ENCODE measurements at places on chromosomes 6 and 20.
A peak's percentile ranks its signal among the peaks of the same experiment; 100 is the strongest.

DNA sequence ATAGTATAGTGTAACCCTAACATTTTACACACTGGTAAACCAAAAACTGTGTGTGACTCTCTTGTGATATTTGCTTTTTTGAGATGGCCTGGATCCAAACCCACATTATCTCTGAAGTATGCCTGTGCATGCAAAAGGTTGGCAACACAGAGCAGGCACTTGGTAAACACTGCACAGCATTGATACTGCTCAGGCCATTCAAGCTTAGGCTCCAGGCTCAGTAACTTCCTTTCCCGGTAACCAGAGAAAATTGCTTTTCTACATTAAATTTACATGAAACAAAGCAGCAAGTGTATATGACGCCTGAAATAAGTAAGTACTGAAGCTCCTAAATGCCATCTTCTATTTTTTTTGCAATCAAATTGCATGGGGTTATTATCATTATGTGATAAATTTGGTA, 205.7 kb downstream of the EPM2A start:
- DNase-seq, result no peak

GRCh38 chr20:40443753-40444152, 245.3 kb downstream of the MAFB start:
- no peak for DNase-seq

GRCh38 chr6:154488802-154489437, 21.6 kb downstream of the CNKSR3 start:
- DNase-seq, result no peak

- DNase-seq, result no peak
These were observed 41.1 kb downstream of the VEGFA start for GRCh38 chr6:43810965-43811732.

GRCh38 chr6:70531133-70531532, 35.6 kb upstream of the SDHAF4 start:
- no peak for DNase-seq

- DNase-seq, result no peak
These were observed 38.4 kb upstream of the ARHGAP18 start for GRCh38 chr6:129748212-129748900.

DNA sequence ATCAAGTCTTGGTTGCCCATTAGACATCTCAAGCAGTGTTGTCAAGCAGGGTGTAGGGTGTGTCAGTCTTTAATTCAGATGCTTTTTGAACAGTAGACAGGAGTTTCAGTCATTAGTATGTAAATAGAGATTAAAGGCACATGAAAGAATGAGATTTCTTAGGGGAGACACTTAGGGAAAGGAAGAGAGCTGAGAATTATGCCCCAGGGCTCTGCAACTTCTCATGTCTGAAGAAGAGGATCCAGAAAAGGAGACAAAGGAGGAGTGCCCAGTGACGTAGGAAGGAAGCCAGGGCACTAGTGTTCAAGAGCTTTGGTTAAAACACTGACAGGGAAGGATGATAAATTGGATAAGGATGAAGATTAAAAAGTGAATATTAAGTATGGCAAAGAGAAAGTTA, 569.7 kb downstream of the NKAIN2 start:
- DNase-seq, result no peak

DNA sequence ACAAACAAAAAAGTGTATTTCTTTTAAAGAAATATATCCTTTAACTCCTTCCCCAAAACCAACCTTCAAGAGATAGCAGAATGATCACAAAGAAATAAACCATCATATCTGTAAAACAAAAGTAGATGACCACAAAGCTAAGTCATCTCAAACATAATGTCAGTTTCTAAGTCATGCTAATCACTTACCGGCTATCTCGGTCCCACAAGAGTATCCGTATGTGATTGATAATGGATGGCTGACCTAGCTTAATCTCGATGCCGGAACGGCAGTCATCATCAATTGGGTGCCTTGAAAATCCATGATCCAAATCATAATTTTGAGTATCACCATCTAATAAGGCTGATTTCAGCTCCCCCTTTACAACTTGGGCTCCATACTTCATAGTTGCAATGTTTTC, 59.7 kb downstream of the BTBD9 start:
- DNase-seq, result no peak

DNA sequence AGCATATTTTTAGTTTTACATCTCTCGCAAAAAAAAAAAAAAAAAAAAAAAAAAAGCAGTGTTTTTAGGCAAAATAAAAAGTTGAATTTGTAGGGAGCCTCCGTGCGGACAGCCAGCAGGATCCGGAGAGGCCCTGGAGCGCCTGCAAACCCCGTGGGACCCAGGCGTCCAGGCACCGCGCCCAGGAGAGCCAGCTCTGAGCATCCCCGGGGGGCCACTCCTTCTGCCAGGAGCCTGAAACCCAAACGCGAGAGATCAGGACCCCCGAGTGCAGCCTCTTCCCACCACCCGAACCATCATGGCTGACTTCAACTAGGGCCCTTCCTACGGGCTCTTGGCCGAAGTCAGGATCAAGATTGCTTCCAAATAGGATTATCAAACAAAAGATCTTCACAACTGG, 54.1 kb upstream of the LY86 start:
- no peak for DNase-seq

GRCh38 chr6:123769431-123769830, 34.2 kb upstream of the NKAIN2 start:
- no peak for DNase-seq

- DNase-seq, result no peak
These were observed 20.6 kb upstream of the SLC9A8 start for GRCh38 chr20:49792006-49792405.

- DNase-seq, result no peak
These were observed 9.4 kb upstream of the ZBTB46 start for GRCh38 chr20:63840405-63840828.

DNA sequence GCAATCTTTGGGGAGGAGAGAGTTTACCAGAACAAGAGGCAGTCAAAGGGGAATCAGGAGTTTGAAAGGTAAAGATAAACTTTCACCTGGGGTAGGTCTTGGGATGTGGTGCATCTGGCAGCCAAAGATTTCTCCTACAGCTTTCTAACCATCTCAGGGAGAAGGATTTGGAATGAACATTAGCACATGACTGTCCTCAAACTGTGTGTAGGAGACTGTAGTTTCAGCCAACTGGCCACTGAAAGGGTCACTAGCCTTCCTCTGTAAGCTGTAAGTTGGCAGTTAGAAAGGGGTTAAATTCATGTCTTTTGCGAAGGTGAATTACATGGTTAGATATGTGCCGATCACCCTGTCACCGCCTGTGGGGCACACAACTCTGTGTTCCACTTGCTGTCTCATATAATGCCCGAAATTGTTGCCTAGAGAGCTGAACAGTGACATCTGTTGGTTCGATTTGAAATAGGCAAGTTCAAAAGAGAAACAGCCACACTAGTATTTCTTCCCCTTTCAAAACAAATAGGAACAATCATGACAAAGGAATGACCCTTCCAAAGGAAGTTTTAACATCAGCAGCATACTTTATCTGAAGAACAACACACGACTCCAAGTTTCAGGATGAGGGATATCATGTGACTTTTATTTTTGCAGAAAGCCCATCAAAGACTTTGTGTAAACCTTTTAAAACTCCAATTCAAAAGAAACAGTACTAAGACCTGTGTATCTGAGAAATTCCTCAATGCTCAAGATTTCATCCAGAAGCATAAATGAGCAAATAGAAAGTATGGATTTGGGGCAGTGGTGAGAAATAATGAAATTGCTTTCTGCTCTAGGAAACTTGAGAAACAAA, 1.1 kb upstream of the OPN5 start:
- DNase-seq, result no peak

DNA sequence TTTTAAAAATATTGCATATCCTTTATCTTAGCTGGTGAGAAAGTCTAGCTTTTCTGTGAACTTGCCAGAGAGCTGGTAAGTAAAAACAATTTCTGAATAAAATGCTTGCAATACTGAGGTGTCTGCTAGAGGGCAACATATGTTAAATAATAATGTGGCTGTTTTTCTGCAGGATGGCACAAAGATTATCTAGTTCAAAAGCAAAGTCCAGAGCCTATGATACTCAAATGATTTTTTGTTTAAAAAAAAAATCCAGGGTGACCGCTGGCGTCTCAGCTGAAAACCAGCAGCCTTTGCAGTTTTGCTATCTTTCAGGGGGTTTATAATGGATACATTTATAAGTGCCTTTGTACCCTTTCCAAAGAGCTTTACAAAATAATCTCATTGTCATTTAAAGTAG, 194.9 kb downstream of the PHACTR1 start:
- DNase-seq, result peak; percentile 15

DNA sequence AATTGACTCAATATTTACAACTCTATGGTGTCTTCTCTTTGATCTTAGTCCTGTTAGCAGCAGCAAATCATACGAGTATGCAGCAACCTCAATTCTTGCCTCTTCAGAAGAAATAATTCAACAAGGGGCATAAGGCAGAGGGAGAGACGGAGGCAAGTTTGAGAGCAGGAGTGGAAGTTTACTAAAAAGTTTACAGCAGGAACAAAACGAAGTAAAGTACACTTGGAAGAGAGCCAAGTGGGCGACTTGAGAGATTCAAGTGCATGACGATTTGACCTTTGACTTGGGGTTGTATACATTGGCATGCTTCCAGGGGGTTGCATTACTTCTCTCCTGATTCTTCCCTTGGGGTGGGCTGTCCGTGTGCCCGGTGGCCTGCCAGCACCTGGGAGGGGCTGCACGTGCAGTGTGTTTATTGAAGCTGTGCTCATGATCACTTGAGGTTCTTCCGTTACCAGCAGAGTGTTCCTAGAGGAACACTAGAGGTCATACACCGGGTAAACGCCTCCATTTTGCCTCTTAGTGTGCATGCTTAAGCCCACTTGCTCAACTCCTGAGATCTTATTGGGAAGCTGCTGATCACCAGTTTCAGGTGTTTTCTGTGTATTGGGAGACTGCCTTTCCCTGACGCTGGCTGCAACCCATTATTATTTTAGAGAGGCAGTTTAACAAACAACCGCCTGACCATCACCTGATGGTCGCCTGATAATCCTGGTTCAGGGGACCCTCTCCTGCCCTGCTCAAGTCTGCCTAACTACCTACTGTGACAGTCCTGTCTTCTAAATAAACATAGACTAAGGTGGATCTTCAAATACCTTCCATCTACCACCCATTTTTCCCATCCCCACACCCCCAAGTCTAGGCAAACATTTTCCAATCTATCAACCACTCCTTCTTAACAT, 172.4 kb upstream of the MYLIP start:
- no peak for DNase-seq

DNA sequence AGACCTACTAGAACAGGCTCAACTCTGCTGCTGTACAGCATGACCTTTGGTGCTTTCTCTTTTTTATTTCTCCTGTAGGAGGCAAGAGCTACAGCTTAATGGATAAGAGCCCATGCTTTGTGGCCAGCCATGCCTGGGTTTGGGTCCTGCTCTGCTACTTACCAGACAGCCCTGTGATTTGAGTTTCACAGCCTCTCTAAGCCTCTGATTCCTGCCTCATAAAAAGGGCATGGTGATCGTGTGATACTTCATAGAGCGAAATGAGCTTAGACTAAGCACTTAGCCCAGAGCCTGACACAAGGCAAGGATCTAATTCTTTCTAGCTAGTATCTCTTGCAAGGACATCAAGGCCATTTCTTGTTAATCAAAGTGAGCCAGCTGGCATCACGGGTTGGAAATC, 19.3 kb upstream of the PDE7B start:
- no peak for DNase-seq

- no peak for DNase-seq
These were observed 44.0 kb upstream of the DDR1 start for GRCh38 chr6:30840084-30840934.

DNA sequence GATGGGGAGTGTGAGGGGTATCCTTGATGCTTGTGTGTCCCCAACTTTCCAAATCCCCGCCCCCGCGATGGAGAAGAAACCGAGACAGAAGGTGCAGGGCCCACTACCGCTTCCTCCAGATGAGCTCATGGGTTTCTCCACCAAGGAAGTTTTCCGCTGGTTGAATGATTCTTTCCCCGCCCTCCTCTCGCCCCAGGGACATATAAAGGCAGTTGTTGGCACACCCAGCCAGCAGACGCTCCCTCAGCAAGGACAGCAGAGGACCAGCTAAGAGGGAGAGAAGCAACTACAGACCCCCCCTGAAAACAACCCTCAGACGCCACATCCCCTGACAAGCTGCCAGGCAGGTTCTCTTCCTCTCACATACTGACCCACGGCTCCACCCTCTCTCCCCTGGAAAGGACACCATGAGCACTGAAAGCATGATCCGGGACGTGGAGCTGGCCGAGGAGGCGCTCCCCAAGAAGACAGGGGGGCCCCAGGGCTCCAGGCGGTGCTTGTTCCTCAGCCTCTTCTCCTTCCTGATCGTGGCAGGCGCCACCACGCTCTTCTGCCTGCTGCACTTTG, at the start of gene TNF:
Gene TNF, plus strand, starts transcription at position 231 of the 567 bp plus-strand sequence. Its CDS starts 177 bp downstream, at position 408.
- DNase-seq, result no peak

- DNase-seq, result no peak
These were observed 10.1 kb upstream of the CALHM6 start for GRCh38 chr6:116450769-116451740.

GRCh38 chr20:38321959-38322598, 18.1 kb downstream of the BPI start:
- no peak for DNase-seq

DNA sequence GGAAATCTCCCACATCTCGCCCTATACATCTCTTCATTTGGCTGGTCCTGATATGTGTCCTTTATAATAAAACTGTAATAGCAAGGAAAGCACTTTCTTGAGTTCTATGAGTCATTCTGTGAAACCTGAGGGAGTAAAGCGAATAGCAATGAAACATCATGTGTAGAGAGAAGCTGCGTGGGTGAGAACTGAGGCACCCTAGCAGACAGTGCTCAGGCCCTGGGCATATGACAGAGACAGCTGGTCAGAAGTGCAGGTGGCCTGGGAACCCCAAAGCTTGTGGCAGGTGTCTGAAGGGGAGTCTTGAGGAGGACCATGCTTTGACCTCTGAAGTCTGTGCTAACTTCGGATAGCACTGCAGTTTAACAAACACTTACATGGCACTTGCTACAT, 1.3 kb upstream of the BLOC1S5 start:
- DNase-seq, result no peak

GRCh38 chr20:21393166-21393565, 4.2 kb downstream of the NKX2-4 start:
- DNase-seq, result no peak

- no peak for DNase-seq
These were observed at the start of gene NFATC2 for GRCh38 chr20:51542571-51543421. TSS of gene NFATC2 (minus strand) at chr20:51542719. CDS start at chr20:51542499, 220 bp downstream.

GRCh38 chr6:126926926-126927325, 191.5 kb upstream of the RSPO3 start:
- DNase-seq, result no peak

DNA sequence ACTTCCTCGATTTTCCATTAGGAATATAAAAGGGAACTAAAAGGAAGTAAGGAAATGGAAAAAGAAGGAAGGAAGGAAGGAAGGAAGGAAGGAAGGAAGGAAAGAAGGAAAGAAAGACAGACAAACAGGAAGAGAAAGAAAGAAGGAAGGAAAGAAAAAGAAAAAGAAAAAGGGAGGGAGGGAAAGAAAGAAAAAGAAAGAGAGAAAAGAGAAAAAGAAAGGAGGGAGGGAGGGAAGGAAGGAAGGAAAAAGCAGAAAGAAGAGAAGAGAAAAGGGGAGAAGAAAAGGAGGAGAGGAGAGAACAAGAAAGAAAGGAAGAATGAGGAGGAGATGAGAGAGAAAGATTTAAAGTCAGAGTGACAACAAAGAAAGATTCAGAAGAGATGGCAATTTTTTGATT, 724.5 kb downstream of the GRIK2 start:
- DNase-seq, result no peak

- DNase-seq, result no peak
These were observed 29.8 kb downstream of the FAM83B start for GRCh38 chr6:54876365-54876764.

GRCh38 chr6:166257911-166258318, 50.3 kb downstream of the PRR18 start:
- no peak for DNase-seq

GRCh38 chr6:3693831-3694230, 57.7 kb downstream of the PXDC1 start:
- DNase-seq, result no peak
